Activated CD4-positive, alpha-beta T cell treated with anti-CD3 and anti-CD28 coated beads, Interleukin-2, amount 50 U/mL, for 1 hour (primary cell): ENCODE measurements at places on chromosomes 3 and 15.

GRCh38 chr3:37537914-37538691, 323.6 kb upstream of the CTDSPL start:
- no peak for DNase-seq

DNA sequence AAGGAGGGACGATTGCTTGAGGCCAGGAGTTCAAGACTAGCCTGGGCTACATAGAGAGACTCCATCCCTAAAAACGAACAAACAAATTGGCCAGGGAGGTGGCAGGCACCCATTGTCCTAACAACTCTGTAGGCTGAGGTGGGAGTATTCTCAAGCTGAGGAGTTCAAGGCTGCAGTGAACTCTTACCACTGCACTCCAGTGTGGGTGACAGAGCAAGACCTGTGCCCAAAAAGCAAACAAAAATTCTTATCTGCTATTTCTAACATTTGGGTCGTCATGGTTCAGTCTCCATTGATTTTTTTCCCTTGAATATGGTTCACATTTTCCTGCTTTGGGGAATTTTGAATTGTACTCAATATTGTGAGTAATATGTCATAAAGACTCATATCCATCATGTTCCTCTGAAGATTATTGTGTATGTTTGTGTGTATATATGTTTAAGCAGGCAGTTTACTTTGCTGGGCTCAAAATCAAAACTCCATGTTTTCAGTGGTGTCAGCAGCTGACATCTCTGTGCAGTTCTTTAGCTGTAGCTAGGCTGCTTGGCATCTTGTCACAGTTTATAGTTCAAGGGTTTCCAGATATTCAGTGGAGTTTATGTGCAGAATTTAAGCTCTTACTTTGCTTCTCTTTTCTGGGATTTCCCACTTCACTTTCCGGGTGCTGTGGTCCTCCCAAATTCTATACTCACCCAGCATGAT, 33.2 kb downstream of the IFT122 start:
- no peak for DNase-seq

- no peak for DNase-seq
Observed at GRCh38 chr3:138457863-138458735, 23.7 kb downstream of the ESYT3 start.

GRCh38 chr15:27220199-27220598, 249.2 kb downstream of the GABRG3 start:
- no peak for DNase-seq

DNA sequence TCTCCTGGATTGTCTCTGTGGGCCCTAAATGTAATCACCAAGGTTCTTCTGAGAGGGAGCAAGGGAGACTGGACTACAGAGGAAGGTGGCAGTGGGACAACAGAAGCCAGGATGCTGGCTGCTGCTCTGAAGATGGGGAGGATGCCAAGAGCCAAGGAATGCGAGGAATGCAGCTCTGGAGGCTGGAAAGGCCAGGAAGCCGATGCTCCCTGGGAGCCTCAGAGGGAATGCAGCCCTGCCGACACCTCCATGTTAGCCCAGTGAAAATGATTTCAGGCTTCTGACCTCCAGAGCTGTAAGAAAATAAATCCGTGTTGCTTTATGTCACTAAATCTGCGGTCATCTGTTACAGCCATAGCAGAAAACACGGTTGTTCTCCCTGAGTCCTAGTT, 44.1 kb downstream of the UMPS start:
- DNase-seq = no peak
